ENCODE measurements at places on chromosomes 1 and 21.

GRCh38 chr1:238052496-238053266, 162.0 kb upstream of the ZP4 start:
- no peak for DNase-seq

DNA sequence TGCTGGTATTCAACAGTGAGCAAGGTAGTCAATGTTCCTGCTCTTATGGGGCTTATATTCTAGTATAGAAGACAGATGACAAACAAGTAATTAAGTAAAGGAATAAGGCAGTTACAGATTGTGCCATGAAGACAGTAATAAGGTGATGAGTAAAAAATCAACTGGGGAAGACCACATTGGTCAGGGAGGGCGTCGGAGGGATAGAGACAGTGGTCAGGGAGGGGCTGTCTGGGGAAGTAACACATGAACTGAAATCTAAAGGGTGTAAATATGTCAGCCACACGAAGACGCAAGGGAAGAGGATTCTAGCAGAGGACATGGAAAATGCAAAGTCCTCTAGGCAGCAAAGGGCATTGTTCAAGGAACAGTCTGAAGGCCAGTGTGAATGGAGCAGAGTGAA, 10.1 kb downstream of the IL12RB2 start:
- no peak for DNase-seq

DNA sequence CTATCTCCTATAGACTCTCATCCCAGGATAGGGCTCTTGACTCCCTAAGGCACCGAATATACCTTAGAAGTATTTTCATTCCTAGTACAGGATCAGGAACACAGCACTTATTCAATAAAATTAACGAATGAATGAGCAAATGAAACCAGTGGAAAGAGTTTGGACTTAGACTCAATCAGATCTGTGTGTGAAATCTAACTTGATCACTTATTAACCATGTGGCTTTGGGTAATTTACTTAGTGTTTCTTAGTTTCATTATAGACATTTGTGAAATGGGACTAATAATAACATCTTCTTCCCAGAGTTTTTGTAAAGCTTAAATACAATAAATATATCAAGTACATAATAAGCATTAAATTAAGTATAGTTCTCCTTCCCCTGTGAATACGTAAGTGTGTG, 230.1 kb downstream of the ADGRL2 start:
- DNase-seq = no peak

DNA sequence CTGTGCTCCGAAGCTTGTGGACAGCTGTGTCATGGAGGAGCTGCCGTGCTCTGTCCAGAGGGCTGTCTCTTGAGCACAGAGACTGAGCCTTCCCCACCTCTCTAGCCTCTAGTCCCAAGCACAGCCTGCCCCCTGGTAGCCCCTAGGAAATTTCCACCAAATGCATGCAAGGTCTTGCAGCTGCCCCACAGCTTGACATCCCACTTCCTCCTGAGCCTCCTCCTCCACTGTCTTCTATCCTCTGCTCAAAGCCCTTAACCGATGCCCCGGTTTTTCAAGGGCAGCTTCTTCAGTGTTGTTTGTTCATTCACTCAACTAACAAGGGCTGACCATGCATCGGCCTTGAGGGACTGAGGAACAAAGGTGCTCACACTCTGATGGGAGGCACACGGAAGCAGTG, 20.6 kb upstream of the PROK1 start:
- DNase-seq = no peak

- DNase-seq = no peak
These were observed 6.6 kb upstream of the NUP133 start for GRCh38 chr1:229514578-229515275.

DNA sequence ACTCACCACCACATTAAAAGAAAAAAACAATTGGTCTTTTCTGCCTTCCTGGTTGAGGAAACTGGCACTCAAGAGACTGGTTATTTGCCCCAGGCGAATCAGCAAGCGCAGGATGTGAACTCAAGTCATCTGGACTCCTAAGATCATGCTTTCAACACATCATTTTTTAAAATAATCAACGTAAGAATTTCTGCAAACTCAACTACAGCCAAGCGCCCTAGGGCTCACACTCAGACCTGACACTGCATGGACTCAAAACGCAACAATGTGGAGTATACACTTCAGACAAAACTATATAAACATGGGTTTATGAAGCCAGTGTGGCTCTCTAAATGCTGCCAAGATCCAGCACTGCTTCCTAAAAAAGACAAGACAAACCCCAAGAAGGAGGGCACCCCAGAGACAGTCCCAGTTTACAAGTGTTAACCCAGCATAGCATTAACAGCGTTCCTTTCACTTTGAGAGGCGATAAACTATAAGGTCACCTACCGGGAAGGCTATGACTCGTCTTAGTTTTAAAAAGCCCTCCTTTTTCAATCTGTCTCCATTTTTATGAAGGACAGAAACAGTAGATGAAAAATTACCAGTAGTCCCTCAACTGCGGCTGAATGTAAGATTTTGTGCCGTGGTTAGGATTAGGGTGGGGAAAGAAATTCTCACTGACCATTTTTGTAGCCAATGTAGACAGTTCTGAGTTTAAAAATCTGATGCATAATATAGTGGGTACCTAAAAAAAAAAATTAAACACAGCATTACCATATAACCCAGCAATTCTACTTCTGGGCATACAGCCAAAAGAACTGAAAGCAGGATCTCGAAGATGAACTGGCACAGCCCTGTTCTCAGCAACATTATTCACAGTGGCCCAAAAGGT, 54.8 kb downstream of the SIPA1L2 start:
- DNase-seq = no peak

- no peak for DNase-seq
These were observed 59.7 kb downstream of the DESI2 start for GRCh38 chr1:244712669-244713068.

DNA sequence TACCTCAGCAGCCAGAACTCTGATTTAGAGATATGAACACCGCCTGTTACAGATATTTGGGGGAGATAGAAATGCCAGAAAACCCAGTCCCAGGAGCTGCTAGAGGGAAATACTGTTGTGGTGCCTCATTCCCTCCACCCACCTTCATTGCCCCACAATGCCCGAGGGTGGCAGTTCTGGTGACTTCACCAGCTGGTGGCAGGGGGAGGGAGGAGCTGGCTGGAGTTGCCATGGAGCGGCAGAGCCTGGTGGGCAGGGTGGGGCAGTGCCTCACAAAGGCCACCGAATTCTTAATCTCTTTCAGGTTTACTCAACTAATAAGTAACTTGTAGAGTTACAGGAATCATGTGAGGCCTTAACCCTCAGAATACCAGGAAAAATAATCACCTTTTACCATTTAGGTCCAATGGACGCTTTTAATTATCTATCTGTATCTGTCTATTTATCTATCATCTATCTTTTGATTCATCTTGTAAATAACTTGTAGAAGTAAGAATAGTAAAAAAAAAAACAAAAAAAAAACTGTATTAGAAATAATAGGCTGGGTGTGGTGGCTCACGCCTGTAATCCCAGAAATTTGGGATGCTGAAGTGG, 11.7 kb upstream of the S100A11 start:
- DNase-seq = no peak

GRCh38 chr1:114025609-114026401, 46.5 kb downstream of the OLFML3 start:
- DNase-seq = no peak

GRCh38 chr1:21942464-21942863, 5.4 kb upstream of the HSPG2 start:
- DNase-seq = no peak

DNA sequence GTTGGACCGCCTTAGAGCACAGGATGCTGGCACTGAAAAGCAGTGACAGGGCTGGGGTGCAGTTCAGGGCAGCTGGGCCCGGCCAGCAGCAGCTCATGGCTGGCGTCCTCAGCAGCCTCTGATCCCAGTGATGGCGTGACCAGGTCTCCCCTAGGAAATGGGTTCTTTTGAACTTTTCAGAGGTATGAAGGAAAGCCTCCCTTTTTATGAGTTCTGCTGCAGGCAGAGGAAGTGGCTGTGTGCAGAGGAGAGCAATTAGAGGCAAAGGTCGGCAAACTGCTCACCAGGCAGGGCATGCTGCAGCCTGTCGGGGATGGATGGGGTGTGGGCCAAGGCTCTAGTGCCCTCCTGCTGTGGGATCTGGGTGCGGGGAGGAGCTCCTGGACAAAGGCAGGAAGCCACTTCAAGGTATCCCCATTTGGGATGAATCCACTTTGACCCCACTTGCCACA, 45.6 kb upstream of the RAB4A start:
- DNase-seq = no peak

DNA sequence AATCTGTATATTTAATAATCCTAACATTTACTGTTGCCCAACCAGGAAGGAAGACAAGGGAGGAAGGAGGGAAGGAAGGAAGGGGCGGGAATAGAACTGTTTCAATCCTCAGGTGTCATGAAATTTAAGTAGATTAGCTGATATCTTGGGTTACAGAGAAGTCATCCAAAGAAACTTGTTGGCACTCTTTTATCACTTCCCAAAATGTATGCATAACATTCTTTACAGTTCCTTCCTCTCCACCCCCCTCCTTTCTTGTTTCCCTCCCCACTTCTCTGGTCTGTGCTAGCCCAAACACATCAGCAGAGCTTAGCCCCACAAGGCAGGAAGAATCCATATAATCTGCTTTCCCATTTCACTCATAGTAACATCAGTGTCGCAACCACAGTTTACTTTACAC, 110.9 kb downstream of the ESRRG start:
- no peak for DNase-seq

- no peak for DNase-seq
These were observed 5.5 kb downstream of the CFAP410 start for GRCh38 chr21:44333509-44334328.

DNA sequence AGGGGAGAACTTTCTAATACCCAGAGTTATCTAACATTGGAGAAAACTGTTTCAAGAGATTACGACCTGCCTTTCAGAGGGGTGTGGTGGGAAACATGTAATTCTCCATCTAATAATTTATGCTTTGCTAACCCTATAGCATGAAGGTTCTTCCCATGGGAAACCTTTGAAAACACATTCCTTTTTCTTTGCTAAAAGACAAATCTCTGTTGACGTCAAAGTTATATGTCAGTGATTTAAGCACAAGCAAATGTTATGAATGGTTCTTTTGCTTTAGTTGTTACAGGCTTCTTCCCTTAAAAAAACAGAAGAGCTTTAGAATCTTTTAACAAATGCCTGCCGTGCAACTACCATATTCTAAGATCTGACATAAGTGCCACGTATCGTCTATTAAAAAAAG, 19.2 kb downstream of the FMO2 start:
- DNase-seq = no peak

GRCh38 chr1:153586347-153586746, 20.7 kb upstream of the S100A2 start:
- no peak for DNase-seq

GRCh38 chr1:230243583-230244353, 176.7 kb downstream of the GALNT2 start:
- DNase-seq = no peak

DNA sequence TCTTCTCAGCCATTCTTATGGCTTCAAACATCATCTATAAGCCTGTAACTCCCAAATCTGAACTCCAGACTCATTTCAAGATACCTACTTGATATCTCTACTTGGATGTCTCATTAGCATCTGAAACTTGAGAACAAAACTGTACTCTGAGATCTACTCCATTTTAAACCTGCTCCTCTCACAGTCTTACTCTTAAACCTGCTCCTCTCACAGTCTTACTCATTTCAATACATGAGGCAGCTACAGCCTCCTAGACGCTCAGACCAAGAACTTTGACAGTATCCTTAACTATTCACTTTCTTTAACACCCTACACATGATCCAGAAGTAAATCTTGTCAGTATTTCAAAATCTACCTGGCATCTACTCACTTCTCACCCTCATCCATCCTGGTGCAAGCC, 54.3 kb downstream of the NBPF6 start:
- no peak for DNase-seq

GRCh38 chr1:61743716-61744580, 1.7 kb downstream of the PATJ start:
- no peak for DNase-seq

GRCh38 chr1:203590603-203591002, 36.0 kb upstream of the ATP2B4 start:
- DNase-seq = no peak

DNA sequence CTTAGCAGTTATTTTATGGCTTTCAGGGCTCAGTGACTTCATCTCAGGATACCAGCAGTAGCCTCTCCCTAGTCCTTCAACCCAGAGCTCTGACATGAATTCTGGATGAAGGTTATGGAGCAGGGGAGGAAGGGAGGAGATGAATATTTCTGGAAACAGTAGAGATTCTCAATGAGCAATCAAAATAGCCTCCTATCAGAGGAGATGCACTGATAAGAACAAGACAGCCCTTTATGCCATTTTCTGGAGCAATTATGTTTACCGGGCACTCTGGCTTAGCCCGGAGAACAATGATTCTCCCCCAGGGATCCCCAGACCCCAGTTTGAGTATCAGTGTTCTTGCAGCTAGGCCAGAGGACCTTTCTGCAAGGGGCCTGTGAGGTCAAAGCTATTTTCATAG, 37.9 kb upstream of the EDARADD start:
- no peak for DNase-seq

DNA sequence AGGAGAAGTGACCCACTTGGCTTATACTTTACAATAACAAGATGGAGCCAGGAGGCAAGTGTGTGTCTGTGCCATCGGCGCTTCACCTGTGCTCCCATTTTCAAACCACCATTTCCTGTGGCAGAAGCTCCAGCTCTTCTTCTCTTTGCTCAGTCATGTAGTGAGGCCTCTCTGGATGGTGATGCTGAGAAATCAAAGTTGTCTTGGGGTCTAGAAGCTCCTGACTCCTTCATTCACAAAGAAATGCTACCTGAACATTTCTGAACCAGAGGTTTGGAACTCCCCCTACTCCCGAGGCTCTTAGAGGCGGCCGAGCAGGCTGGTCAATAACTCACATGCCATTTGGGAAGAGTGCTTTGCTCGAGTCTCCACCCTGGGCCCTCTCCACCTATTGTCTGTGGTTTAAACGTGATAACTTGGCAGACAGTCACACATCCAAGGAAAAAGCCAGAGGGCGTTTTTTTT, 18.0 kb downstream of the SLAMF1 start:
- no peak for DNase-seq

GRCh38 chr1:25031601-25031965, 101.5 kb upstream of the RUNX3 start:
- DNase-seq = no peak

DNA sequence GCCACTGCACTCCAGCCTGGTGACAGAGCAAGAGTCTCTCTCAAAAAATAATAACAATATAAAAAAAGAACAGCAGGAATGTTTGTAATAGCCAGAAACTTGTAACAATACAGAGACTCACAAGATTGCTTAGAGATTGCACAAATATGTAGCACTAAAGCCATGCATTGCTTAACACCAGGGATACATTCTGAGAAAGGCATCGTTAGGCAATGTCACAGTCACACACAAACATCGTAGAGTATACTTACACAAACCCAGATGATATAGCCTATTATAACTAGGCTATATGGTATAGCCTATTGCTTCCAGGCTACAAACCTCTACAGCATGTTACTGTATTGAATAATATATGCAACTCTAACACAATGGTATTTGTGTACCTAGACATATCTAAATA, 45.3 kb downstream of the GPATCH2 start:
- DNase-seq = no peak

GRCh38 chr1:244971552-244972216, 107.3 kb upstream of the HNRNPU start:
- DNase-seq = no peak
